ENCODE measurements at places on chromosomes 7 and 10. TPM values are rescaled to one million over a fixed set of nuclear protein-coding genes. Genes with fewer than 3 reads are reported as not detected.

DNA sequence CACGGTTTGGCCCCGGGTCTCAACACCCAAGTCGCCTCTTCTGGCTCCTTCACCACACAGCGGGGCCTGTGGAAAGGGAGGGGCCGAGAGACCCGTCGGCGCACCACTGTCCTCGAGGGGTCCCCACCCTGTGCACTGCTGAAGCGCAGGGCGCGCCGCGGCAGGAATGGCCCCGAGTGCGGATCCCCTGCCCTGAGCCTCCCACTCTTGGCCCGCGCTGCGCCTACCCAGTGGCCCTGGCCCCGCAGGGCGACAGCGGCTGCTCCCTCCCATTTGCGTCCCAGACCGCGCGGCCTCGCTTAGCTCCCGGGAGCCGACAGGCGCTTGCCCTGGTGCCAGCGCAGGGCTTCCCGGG lies 2.1 kb upstream of the SFMBT2 start:
- no peak for DNase-seq

DNA sequence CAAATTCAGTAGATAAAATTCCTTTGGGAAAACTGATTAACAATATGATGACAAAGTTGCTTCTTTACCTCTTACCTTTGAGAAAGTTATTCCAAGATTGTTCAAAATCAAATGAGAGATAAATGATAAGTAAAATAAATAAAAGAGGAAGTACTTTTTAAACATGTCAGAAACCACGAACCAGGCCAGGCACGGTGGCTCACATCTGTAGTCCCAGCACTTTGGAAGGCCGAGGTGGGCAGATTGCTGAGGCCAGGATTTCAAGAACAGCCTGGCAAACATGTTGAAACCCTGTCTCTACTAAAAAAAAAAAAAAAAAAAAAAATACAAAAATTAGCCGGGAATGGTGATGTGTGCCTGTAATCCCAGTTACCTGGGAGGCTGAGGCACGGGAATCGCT lies 296.6 kb downstream of the HGF start:
- DNase-seq: no peak

DNA sequence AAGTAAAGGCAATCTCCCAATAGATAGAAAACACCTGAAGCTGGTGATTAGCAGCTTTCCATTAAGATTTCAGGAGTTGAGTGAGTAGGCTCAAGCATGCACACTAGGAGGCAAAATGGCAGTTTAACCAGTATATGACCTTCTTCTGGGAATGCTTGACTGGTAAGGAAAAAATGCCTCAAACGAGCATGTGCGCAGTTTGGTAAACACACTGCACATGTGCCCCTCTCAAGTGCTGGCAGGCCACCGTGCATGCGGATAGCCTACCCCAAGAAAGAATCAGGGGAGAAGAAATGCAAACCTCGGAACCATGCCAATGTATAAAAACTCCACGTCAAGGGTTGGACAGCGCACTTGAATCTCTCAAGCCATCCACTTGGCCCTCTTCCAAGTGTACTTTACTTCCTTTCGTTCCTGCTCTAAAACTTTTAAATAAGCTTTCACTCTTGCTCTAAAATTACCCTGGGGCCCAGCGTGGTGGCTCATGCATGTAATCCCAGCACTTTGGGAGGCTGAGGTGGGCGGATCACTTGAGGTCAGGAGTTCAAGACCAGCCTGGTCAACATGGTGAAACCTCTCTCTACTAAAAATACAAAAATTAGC lies 98.8 kb upstream of the CDK1 start:
- DNase-seq: no peak

GRCh38 chr10:118003126-118003525 lies 43.6 kb downstream of the RAB11FIP2 start:
- no peak for DNase-seq

DNA sequence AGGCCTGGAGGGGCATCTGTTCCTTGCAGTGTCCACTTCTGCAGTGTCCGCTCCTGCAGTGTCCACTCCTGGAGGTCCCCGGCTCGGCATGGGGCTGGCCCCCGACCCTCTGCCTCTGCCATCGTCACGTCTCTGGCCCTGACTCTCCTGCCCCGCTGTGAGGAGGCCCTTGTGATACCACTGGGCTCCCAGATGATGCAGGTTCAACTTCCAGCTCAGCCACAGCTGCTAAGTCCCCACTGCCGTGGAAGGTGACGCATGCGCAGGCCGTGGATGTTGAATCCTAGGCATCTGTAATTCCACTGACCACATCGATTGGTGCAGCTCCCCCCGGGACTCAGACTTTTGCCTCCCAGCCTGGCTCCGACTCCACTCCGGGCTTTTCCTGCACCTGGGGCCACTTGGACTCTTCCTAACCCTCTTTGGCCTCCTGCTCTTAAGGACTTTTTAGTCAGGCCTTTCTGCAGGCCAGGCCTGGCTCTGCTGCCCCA lies 95.1 kb downstream of the GLRX3 start:
- DNase-seq: no peak

SPDYE2B gene
- total RNA-seq: not detected

ZNF117 gene
- total RNA-seq: 4.3 TPM

JCAD gene
- total RNA-seq: 3.2 TPM

RRP12 gene
- total RNA-seq: 6.1 TPM
